ENCODE measurements at places on chromosomes 16 and 17. TPM values are rescaled to one million over a fixed set of nuclear protein-coding genes. Genes with fewer than 3 reads are reported as not detected.

DNA sequence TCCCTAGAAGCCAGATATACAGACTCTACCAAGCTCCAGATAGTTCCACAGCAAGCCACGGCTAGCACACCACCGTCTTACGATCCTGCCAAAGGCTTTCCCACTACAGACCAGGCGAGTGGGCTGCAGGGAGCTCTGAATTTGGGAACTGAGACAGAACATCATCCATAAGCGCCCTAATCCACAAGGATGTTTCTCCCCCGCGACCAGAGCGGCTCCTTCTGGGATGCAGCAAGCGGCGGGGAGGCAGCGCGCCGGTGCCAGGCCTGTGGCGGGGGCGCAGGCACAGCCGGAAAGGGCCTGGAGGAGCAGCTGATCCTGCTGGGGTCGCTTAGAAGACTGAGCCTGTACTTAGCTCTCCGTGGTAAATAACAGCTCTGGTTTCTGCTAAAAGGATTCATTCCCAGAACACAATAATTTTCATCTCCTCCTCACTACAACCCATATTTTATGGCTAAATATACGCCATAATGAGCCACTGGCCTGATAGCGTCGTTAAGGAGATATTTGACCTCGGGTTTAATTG, 16.2 kb upstream of the FOXF1 start:
- no peak for DNase-seq

DNA sequence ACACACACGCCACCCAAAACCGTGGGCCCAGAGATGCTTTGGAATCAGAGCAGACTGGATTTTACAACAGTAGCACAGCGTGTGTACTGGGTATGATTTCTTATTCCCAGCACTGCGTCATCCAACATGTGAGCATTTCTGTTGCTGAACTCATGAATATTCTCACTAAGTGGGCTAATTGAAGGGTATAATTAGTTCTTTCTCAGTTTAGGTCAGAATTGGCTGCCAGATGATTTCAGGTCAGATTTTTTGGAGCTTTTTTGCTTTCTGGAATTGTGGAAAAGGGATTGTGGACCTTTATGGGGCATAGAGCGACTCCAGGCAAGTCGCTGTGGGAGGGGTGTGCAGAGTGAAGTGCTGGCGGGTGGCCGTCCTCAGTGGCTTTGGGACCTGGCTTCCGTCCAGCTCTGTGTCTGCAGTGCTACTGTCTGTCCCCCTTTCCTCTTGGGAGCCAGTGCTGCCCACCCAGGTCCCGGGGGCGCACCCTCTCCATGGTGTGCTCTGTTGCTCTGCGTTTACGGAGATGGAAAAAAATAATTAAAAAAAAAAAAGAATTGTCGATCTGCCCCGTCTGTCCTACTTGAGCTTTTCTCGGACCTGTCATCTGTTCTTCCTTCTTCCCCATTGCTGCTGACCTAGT, 25.0 kb downstream of the FOXK2 start:
- DNase-seq, result peak; percentile 62

GRCh38 chr17:54991567-54991966, 23.0 kb downstream of the STXBP4 start:
- DNase-seq, result no peak

- no peak for DNase-seq
Measured at GRCh38 chr17:78357672-78358537, 2.0 kb downstream of the SOCS3 start.

GRCh38 chr16:78479723-78480122, 380.3 kb downstream of the WWOX start:
- DNase-seq, result no peak

- no peak for DNase-seq
Measured at GRCh38 chr17:51703361-51704341, 443.3 kb downstream of the UTP18 start.

- no peak for DNase-seq
Measured at GRCh38 chr17:66006654-66007053, 185.3 kb downstream of the CEP112 start.

DNA sequence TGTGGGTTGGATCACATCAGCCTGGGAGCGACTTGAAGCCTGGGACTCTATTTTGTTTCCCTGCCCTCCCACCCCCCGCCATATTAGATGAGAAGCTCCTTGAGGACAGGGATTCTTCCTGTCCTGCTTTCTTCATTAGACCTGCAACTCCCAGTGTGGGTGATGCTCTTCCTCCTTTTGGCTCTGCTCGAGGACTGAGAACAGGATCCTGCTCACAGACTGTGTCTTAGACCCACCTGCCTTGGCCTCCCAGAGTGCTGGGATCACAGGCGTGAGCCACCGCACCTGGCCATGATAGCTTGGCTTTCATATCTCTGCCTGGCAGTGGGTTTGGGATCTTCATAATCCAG, 21.5 kb upstream of the TNS4 start:
- no peak for DNase-seq

- no peak for DNase-seq
Measured at GRCh38 chr16:88636488-88637265, 1.7 kb upstream of the IL17C start.

DNA sequence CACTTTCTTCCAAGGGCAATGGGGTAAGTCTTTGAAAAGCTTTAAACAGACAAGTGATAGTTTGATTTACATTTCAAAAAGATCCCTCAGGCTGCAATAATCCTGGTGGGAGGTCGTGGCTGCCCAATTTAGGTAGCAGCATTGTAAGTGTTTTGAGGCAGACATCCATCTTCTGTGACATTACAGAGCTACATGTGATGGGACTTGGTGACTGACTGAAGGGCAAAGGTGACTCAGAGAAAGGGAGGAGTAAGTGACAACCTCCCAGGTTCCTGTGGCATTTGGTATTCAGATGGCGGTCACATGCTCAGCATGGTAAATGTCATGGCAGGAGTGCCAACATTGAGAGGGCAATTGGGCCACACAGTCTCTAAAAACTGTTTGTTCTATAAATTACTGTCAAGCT, 26.5 kb downstream of the STAT3 start:
- no peak for DNase-seq

- DNase-seq, result peak; percentile 83
Measured at GRCh38 chr16:85652431-85653221, 36.1 kb downstream of the GINS2 start.

The RCVRN gene
- polyA plus RNA-seq, result not detected

The NSMCE1 gene
- polyA plus RNA-seq, result 39.8 TPM

The NACA2 gene
- not detected for polyA plus RNA-seq

All from SK-N-SH (cell line).